ENCODE measurements at places on chromosomes 1 and 21. TPM values are rescaled to one million over a fixed set of nuclear protein-coding genes. Genes with fewer than 3 reads are reported as not detected.
A peak's percentile ranks its signal among the peaks of the same experiment; 100 is the strongest.

- DNase-seq = no peak
These were observed 70.1 kb upstream of the PTBP2 start for GRCh38 chr1:96651517-96651916.

- DNase-seq = no peak
These were observed 23.2 kb downstream of the DDX59 start for GRCh38 chr1:200646515-200646914.

DNA sequence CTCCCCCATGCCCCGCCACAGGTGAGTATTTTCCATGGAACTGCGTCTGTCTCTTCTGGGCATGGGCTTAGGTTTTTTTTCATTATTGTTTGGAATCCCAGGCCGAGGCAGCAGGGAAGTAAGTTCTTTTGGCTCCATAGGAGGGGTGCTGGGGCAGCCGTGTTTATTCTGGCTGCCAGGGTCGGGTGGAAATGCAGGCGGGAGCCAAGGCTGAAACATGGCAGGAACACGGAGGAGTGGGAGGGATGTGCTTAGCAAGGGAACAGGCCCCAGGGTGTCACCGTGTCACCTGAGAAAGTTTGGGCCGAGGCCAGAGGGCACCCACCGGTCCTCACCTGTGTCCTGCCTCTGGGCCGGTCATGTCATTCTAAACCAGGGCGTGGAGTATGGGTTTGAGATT, 4.5 kb upstream of the DHRS3 start:
- DNase-seq = peak; percentile 43

GRCh38 chr1:244439391-244440032, 12.2 kb downstream of the ADSS2 start:
- no peak for DNase-seq

- DNase-seq = peak; percentile 89
These were observed at the start of gene TMEM240 for GRCh38 chr1:1540090-1540817. TMEM240 (minus strand) TSS chr1:1540624; CDS start chr1:1540346, 278 bp downstream.

GRCh38 chr1:29017975-29018712, 103.8 kb downstream of the EPB41 start:
- DNase-seq = no peak

GRCh38 chr1:43719063-43719462, 11.7 kb downstream of the ST3GAL3 start:
- no peak for DNase-seq

DNA sequence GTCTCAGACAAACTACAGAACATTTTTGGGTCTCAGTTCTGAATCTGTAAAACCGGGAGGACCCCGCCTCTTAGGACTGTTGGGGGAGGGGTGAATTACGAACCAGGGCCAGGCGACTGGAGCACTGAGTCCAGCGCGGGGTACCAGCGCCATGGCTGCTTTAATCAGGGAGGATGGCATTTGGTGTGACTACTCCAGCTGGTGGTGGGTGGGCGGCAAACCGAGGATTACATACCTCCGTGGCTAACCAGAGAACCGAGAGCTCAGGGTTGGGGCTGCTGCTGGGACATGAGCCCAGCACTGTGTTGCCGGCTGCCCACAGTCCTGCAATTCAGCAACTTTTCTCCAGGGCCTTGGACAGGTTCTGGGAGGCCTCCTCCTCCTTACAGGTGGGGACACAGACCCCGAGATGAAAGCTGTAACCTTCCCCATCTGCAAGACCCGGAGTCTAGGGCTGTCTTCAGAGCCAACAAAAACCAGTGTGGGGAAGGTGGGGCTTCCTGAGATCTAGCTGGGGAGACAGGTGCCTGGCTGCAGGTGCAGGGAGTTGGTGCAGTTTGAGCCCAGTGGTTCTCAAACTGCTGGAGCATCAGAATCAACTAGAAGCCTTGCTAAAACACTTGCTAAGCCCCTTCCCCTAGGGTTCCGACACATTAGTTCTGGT, 273.5 kb downstream of the FOXD2 start:
- DNase-seq = no peak

- DNase-seq = peak; percentile 62
These were observed 5.0 kb downstream of the PFKL start for GRCh38 chr21:44304877-44305293.

GRCh38 chr1:9373619-9374018, 80.9 kb downstream of the SPSB1 start:
- DNase-seq = no peak

- no peak for DNase-seq
These were observed 38.7 kb downstream of the GJA5 start for GRCh38 chr1:147721716-147722115.

GRCh38 chr1:116738673-116739370, 15.4 kb upstream of the CD2 start:
- no peak for DNase-seq

GRCh38 chr1:107344836-107345235, 204.0 kb downstream of the NTNG1 start:
- DNase-seq = no peak

DNA sequence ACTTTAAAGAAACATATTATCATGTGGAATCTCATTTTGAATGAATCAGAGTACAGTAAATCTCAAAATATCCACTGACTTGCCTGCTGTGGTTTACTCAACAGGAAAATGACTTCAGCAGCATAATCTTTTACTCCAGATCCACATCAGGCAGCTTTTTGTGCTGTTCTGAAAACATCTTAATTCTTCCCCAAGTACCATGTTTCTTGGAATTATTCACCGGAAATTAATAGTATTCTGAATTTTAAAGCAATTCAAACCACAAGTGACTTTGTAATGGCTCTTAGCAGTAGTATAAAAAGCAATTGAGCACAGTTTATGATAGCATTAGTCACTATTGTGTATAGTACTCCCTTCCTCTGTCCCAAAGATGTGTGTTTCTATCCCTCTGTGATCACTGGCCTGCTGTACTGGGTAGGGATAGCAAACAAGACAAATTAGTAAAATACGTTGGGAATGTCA, 64.2 kb upstream of the ERRFI1 start:
- DNase-seq = no peak

GRCh38 chr1:75985827-75986226, 53.6 kb upstream of the ASB17 start:
- no peak for DNase-seq

DNA sequence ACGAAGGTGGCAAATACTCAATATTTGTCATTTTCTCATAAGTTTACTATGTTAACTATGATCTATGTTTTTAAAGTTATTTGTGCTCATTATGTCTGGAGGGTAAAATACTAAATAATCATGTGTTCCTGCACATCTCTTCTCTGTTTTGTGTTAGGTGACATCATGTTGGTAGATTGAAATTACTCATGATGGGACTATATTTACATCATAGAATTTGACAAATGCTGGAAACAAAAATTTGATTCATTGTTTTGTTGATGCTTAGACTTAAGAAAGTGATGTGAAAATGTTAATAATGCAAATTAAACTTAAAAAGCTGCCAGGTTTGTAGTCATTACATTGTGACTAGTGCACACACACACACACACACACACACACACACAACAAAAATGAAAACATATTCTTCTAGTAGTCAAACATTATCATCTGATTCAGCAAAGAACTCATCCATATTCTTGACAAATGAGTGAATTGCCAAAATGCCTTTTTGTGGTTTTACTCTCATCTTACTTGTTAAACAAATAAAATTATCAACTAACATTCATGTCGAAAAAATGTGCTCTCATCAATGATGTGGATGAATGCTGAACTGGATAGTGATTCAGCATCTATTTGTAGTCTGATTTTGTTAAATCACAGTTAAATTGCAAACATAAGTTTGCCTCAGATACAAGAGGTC, 870.7 kb downstream of the BRINP3 start:
- no peak for DNase-seq

- no peak for DNase-seq
These were observed 390.6 kb downstream of the PTPRC start for GRCh38 chr1:199029401-199029800.

- DNase-seq = peak; percentile 95
These were observed 74.5 kb downstream of the ITPKB start for GRCh38 chr1:226664413-226665101.

GRCh38 chr1:3321559-3322449, 132.7 kb upstream of the ARHGEF16 start:
- DNase-seq = no peak

DNA sequence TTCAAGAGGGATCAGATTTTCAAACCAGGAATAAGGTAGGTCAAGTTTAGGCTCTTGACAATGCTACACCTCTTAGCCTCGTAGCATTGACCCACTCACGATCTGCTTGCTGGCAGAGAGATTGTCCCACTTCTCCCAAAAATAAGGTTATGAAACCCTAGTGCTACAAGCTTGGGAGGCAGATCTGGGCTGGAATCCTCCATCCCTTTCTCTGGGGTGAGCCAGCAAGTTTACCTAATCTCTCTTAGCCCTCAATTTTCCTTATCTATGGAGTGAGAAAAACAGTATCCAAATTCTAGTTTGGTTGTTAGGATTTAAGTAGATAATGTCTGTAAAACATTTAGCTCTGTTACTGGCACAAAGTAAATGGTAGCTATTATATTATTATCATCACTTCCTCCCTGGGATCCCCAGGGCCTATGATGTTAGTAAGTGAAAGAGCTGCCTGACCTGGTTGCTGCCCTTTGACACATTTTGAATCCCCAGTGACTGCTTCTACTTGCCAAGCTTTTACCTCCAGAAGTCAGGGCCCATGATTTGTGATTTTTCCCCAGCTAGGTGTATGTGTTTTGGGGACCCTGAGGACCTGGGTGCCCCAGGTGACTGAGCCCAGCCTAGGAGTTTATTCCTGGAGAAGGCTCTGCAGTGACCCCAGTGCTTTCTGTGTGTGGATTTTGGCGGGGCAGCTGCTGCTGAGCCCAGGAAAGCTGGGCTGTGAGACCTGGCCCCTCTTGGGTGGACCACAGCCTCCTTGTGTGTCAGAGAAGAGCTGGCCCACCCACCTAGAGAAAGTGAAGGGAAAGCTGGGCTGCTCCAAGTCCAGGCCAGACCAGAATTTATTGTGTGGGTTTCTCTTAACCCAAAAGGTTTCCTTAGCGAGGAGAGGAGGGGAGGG, 48.2 kb upstream of the VANGL1 start:
- no peak for DNase-seq

DNA sequence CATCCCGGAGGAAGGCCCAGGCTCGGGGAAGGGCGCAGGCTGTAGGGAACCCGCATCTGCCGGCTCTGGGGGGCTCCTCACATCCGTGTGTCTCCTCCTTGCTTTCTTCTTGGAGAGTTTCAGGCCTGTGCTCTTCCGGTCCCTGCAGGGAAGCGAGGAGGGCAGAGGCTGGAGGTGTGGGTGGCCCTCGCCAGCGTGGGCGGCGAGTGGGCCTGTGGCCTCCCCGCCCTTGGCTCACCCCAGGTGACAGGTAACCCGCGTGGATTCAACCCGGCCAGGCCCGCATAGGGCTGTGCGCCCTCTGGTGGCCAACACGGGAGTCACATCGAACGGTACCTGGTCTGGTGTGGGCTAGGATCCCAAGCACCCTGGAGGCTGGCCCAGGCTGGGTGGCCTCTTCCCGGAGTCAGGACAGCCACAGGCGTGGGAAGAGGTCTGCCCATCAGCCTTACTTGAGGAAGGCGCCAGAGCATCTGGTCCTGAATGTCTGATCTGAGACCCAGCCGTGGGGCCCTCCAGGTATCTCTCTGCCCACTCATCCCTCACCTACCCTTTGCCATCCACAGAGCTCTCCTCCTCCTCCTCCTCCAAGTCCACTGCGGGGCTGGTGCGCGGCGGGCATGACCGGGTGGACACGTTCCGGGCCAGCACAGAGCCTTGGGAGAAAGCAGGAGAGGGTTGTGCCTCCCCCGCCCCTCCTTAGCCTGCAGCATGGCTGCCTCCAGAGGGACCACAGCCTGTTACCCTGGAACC, 9.6 kb upstream of the TNFRSF25 start:
- DNase-seq = peak; percentile 48

DNA sequence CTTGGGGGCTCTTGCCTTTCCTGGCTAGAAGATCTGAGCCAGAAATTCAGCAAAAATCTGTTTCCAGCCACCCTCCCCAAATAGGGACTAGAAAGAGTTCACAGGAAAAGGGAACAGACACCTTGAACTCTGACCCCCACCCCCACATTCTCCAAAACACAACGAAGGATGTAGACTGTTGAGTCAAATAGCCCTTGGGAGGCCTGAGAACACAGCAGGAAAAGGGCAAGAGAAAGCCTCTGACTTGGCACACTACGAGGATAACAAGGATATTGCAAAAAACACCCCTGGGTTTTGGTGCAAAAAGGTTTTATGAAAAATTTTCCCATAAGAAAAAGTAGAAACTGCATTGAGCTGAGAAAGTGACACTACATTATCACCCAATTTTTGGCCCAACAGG, 1.9 kb upstream of the YRDC start:
- no peak for DNase-seq

S100A2 gene
- total RNA-seq = 46.5 TPM

LCE2C gene
- total RNA-seq = not detected

LENEP gene
- total RNA-seq = not detected

FRRS1 gene
- 11.9 TPM for total RNA-seq

ACBD3 gene
- total RNA-seq = 69.0 TPM

HRNR gene
- total RNA-seq = not detected

NBPF10 gene
- 2.9 TPM for total RNA-seq

SLC30A10 gene
- total RNA-seq = 2.2 TPM

KIF26B gene
- 4.0 TPM for total RNA-seq

C1QB gene
- total RNA-seq = 18.5 TPM

Data from tongue (tissue), 3 donors.